ENCODE measurements at places on chromosomes 5 and 9.

- DNase-seq = no peak
Observed at GRCh38 chr5:115857057-115857479, 15.3 kb downstream of the AP3S1 start.

DNA sequence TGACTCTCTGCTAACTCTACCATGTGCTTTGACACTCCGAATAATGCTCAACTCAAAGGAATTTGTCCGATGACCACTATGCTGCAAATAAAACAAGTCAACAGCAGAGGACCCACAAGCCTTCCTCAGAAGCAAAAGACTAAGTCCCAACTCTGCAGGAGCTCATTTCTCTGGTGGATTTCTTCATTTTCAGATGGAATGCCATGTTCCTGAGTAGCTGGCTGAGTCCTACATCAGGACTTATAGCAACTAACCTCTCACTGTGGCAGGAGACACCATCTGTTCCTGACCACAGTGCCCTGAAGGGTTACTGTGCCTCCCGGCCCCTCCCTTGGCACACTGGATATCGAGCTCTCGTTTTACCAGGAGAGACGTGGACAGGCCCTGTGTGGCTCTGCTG lies 20.8 kb downstream of the LHFPL2 start:
- no peak for DNase-seq

DNA sequence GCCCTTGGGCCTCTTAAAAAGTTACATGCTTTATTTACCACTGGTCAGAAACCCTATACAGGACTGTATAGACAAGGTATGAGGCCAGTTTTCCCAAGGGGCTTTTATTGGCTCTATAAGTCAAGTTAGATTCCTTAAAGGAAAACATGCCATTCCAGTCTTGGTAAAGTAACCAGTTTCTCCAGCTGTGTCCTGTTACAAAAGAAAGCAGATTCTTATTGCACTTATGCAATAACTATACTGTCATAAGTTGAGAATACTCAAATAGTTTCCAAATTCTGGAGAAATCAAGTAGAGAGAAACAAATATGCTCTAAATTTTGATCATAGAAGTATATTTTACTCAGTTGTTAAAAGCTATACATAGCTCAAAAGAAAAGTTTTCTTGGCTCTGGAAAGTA lies 47.2 kb downstream of the PTGS1 start:
- no peak for DNase-seq

DNA sequence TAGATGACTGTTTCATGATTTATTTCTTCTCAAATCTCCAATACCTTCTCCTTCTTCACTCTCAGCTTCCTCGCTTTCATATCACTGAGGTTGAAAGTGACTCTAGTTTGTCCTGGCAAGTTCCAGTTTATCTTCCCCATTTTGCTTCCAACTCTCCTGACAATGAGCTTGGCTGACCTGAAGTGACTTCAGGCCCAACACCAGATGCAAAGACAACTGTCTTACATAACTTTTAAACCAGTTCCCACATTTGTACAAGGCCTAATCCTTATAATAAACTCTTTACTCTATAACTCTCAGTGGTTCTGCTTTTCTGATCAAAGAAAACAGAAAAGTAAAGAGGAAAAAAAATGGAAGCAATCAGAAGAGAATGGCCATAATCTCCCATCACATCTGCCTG lies 22.0 kb downstream of the GNG10 start:
- no peak for DNase-seq
